NCI-H1694 (cell line): ENCODE measurements at places on chromosomes 7 and 10.

- DNase-seq = no peak
These were observed 67.4 kb upstream of the LAMB4 start for GRCh38 chr7:108197371-108198091.

GRCh38 chr10:59180689-59181270 lies 4.3 kb downstream of the PHYHIPL start:
- DNase-seq = no peak

- DNase-seq = peak; percentile 34
These were observed 97.3 kb downstream of the CLEC2L start for GRCh38 chr7:139620676-139621344.

GRCh38 chr10:4686644-4686996 lies 139.4 kb upstream of the AKR1E2 start:
- no peak for DNase-seq

DNA sequence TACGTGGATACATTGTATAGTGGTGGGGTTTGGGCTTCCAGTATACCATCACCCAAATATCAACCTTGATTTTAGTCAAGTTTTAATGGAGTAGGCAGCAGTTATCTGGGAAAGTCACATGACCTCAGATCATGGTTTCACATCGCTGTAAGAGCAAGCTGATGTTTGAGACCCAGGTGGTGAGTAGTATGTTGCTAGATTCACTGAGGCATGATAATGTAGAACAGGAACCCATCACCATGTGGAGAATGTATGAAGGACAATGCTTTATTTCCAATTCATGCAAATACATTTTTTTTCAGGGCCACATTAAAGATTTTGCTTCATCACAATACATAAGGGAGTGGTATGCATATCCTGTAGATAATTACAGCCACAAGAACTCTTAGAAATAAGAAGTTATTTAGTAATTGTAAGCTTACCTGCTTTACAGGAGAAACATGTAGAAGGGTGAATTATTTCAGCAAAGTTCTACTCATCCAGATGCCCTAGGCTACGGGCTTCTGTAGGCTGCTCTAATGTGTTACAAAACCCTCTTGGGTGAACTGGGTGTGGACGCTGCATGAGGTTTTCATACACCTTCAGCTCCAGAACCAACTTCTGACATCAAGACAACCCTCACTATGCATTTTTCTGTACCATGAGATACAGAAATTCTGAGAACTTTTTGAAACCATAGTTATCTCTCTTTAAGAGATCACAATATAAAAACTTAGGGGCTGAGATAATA lies 27.6 kb upstream of the LAMB4 start:
- no peak for DNase-seq

- no peak for DNase-seq
These were observed 239.1 kb downstream of the PHF14 start for GRCh38 chr7:11212816-11213215.

- DNase-seq = no peak
These were observed 95.4 kb downstream of the TRIL start for GRCh38 chr7:28862595-28863272.

DNA sequence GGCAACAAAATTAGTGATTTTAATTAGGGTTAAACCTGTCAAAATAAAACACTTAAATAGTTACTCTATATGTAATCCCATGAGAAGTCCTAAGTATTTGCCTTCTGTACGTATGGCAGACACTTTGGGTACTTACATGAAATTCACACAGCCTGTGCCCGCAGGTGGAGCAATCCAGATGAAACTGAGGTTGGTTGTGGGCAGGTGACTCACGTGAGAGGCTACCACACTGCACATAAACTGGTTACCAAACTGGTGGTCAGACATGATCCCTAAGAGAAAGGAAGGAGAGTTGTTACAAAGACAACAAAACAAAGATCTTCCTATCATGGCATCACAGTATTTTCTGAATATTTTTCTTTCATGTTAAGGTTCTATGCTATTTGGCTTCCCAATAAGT lies 156.1 kb downstream of the RELN start:
- DNase-seq = no peak

GRCh38 chr10:119896937-119897770 lies 4.6 kb downstream of the SEC23IP start:
- DNase-seq = no peak

- peak; percentile 73 for DNase-seq
These were observed 41.0 kb downstream of the STRA8 start for GRCh38 chr7:135274495-135275268.

GRCh38 chr10:95399183-95399582 lies 108.4 kb upstream of the PDLIM1 start:
- no peak for DNase-seq

GRCh38 chr10:69318867-69319727 lies 40.8 kb downstream of the HK1 start:
- no peak for DNase-seq

- DNase-seq = no peak
These were observed 71.3 kb downstream of the NRCAM start for GRCh38 chr7:108384716-108385483.

DNA sequence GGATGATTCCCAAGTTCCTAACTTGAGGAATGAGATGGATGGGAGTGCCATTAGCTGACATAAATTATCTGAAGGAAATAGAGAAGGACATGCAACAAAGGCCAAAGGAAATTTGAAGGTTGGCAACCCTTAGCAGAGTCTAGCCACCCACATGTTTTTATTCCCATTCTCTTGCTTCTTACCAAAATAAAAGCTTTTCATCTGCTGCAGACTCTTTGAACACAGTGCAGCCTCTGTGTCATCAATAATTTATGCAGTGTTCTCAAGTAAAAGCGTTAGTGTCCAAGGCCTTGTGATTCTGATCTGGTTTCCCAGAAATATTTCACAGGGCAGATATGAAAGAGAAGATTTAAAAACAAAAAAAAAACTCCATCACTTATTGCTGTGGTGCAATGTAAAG lies 98.5 kb downstream of the ST7 start:
- DNase-seq = no peak

DNA sequence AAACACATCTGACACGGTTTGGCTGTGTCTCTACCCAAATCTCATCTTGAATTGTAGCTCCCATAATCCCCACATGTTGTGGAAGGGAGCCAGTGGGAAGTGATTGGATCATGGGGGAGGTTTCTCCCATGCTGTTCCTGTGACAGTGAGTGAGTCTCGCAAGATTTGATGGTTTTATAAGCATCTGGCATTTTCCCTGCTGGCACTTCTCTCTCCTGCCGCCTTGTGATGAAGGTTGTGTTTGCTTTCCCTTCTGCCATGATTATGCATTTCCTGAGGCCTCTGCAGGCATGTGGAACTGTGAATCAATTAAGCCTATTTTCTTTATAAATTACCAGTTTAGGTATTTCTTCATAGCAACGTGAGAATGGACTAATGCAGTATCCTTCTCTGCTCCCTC lies 5.9 kb upstream of the HTR5A start:
- no peak for DNase-seq

GRCh38 chr10:3460420-3461128 lies 288.0 kb upstream of the PITRM1 start:
- DNase-seq = no peak

- DNase-seq = no peak
These were observed 99.1 kb downstream of the CCDC71L start for GRCh38 chr7:106561666-106562411.

- DNase-seq = no peak
These were observed 196.5 kb upstream of the DGKB start for GRCh38 chr7:15099074-15099473.

- no peak for DNase-seq
These were observed 3.8 kb downstream of the NKX2-3 start for GRCh38 chr10:99536338-99537085.

- DNase-seq = no peak
These were observed 10.8 kb downstream of the KLF6 start for GRCh38 chr10:3774018-3774813.

DNA sequence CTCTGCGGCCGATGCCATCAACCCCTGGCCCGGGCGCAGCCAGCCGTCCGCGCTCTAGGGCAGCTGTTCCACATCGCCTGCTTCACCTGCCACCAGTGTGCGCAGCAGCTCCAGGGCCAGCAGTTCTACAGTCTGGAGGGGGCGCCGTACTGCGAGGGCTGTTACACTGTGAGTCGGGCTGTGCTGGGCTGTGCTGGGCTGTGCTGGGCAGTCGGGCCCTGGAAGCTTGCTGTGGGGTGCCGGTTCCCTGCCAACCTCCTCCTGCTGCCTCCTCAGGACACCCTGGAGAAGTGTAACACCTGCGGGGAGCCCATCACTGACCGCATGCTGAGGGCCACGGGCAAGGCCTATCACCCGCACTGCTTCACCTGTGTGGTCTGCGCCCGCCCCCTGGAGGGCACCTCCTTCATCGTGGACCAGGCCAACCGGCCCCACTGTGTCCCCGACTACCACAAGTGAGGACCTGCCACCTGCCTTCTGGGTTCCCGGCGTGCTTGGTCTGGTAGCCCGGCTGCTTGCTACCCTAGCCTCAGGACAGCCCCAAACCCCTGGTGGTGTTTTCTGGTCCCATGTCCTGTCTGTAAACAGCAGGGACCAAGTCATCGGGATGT lies 7.5 kb downstream of the ZYX start:
- no peak for DNase-seq

DNA sequence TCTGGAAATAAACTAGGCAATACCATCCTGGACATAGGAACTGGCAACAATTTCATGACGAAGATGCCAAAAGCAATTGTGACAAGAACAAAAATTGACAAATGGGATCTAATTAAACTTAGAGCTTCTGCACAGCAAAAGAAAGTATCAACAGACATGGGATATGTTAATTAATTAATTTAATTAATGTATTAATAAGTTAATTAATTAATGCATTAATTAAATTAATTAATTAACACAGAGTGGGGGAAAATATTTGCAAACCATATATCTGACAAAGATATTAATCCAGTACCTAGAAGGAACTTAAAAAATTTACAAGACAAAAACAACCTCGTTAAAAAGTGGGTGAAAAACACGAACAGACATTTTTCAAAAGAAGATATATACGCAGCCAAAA lies 83.6 kb downstream of the GCC1 start:
- DNase-seq = no peak

- DNase-seq = peak; percentile 77
These were observed 10.9 kb downstream of the CDHR1 start for GRCh38 chr10:84205049-84205852.

- DNase-seq = no peak
These were observed 607.2 kb upstream of the MGMT start for GRCh38 chr10:128859738-128860386.

DNA sequence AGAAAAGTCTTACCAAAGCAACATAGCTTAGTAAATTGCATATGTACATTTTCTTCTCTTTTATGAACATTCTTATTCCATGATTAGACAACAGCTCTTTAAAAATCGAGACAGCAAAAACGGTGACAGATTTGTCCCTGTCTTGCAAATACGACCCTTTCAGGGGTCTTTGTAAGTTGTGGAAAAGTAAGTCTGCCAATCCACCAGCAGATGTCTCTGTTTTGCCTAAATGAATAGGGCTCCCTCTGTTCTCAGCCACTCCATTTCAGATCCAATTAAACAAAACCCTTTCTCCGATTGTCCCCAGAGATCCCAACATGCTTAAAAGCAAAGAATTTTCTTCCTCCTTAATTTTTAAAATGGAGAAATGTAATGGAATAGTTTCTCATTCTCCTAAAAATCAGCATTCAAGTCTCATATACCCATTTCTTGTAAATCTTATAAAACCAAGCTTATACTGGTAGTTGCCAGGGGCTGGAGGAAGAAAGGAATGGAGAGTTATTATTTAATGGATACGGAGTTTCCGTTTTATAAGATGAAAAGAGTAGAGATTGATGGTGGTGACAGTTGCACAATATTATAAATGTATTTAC lies 61.0 kb upstream of the NFE2L3 start:
- peak; percentile 89 for DNase-seq

GRCh38 chr7:158977981-158978380 lies 121.6 kb downstream of the DYNC2I1 start:
- DNase-seq = no peak

GRCh38 chr7:158662610-158663427 lies 41.8 kb downstream of the NCAPG2 start:
- no peak for DNase-seq

GRCh38 chr7:96861-97260 lies 95.5 kb upstream of the FAM20C start:
- DNase-seq = no peak

- DNase-seq = no peak
These were observed 74.7 kb downstream of the LSM5 start for GRCh38 chr7:32415519-32415918.

- DNase-seq = peak; percentile 94
These were observed 127.2 kb upstream of the CDK6 start for GRCh38 chr7:92963566-92963965.

- no peak for DNase-seq
These were observed 8.6 kb downstream of the AOC1 start for GRCh38 chr7:150860978-150861295.

DNA sequence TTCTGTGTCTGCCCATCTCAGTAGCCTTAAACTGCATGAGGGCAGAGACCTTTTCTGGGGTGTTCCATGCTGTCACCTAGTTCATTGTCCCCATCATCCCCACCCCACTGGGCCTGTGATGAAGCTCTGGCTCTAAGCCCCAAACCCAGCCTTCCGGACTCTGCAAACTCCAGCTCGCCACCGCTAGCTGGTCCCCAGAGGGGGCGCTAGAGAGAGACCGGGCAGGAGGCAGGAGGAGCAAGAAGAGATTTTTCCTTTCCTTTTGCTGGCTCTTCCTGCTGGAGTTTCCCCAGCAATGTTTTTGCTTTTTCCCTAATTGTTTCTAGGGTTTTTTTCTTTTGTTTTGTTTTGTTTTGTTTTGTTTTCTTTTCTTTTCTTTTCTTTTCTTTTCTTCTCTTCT lies 234.4 kb downstream of the TEX36 start:
- DNase-seq = no peak

GRCh38 chr7:73740771-73741170 lies 2.2 kb upstream of the ABHD11 start:
- no peak for DNase-seq

DNA sequence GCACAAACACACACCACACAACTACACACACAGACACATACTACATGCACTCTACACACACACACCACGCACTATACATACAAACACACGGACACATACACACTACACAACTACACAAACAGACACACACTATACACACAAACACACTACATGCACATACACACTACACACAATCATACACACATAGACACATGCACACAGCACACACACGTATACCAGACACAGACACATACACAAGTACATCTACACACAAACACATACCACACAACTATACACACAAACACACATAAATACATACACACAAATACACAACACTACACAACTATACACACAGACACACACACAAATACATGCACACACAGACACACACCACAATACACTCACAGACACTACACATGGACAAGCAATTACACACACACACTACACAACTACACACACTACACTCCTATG lies 4.6 kb downstream of the GPR15LG start:
- DNase-seq = no peak

- no peak for DNase-seq
These were observed 57.9 kb downstream of the ZNF22 start for GRCh38 chr10:45058580-45058979.
